Chondrocyte (in vitro differentiated cells): ENCODE measurements at places on chromosomes 12 and 14. TPM values are rescaled to one million over a fixed set of nuclear protein-coding genes. Genes with fewer than 3 reads are reported as not detected.
A peak's percentile ranks its signal among the peaks of the same experiment; 100 is the strongest.

Gene SELPLG
- total RNA-seq, result 2.2 to 3.2 TPM (median 2.9 TPM) in 3 replicates

GRCh38 chr12:113974006-113974405, 7.9 kb upstream of the RBM19 start:
- H3K27ac ChIP-seq, result no peak overlapping the region
- no peak for DNase-seq
- peaks cover 55% of the 10 kb centered on the region for H3K27me3 ChIP-seq
- no peaks in the 10 kb centered on the region for H3K4me1 ChIP-seq
- H3K4me3 ChIP-seq, result no peak overlapping the region

DNA sequence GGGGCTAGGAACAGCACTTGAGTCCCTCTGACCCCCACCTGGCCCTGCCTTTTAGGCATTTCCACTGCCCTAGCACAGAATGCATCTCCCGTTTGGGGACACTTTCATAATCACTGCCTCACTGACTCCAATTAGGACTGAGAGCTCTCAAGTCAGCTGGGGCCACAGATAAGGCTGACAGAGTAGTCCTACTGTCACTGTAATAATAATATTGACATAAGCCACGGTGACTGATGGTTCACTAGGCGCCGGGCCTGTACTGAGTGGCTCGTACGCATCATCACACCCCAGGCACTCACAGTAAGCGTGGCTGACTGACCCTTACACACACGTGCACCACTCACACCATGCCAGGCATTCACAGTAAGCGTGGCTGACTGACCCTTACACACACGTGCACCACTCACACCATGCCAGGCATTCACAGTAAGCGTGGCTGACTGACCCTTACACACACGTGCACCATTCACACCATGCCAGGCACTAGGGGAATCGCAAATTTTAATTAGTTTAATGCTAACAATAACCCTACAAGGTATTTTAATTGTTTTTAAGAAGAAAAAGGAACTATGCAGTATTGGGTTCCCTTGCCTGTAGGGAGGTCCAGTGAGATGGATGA, 87.7 kb downstream of the CHGA start:
- H3K27me3 ChIP-seq, result peaks cover 1% of the 10 kb centered on the region
- no peak overlapping the region for H3K27ac ChIP-seq
- DNase-seq, result no peak
- H3K36me3 ChIP-seq, result peaks cover 5% of the 10 kb centered on the region
- no peak overlapping the region for H3K4me3 ChIP-seq

Gene BTG1
- total RNA-seq, result 28.3 to 56.8 TPM (median 53.6 TPM) in 3 replicates

DNA sequence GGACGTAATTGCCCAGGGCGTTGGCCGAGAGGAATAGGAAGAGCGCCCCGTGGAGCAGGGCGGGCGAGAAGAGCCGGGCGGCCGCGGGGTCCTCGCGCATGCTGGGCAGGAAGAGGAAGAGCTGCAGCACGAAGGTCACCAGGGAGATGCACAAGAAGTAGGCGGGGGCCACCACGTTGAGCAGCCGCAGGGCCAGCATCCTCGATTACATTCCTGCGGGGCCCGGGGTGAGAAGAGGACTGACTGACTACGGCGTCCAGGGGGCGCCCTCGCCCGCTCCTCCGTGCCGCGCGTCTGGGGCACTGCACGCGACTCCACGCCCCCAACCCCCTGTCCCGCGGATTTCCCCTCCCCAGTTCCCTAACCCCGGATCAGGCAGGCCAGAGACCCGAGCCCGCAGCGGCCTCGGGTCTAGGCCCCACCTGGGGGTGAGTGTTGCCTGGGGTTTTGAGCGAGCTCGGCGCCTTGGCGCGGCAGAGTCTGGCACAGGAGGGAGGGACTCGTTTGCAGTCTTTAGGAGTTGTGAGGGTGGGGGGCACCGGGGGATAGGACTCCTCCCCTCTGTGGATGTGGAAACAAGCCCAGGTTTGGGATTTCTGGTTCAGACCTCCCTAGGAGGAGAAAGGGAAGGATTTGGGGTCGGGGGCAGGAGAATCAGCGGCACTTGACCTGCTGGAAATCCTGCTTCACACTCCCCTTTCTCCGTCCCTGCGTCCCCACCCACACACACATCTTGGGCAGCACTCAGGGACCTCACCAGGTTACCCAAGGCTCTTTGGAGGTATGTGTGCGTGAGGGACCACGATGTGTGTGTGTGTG, 1.8 kb downstream of the ZDHHC22 start:
- no peak for DNase-seq
- H3K4me1 ChIP-seq, result peaks cover 19% of the 10 kb centered on the region
- peaks cover 2% of the 10 kb centered on the region for H3K36me3 ChIP-seq
- peak overlapping the region; percentile 60 for H3K4me3 ChIP-seq
- H3K27ac ChIP-seq, result no peak overlapping the region

DNA sequence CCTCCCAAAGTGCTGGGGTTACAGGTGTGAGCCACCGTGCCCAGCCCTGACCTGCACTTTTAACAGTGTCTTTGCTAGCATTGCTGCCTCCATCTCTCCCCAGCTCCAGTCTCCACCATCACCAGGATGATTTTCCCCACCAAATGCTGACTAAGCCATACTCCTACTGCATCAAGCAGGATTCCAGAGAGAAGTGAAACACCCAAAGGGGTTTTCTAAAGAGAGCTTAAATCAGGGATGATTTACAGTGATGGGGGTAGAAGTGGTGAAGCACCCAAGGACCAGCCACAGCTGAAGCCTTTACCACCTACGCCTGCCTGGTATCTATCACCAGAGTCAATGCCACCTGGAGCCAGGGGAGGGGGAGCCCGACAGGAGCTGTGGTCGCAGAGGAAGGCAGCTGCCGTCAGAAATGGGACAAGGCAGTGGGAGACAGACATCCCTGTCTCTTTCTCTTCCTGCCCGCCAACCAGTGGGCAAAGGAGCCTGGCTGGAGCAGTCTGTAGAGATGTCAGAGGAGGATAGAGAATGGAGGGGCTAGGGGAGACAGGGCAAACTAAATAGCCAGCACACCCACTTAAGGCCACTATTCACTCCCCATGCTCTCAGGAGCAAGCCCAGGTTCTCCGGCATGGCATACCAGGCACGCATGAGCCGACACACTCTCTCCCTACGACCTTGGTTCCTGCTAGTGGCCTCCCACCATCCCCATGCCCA, 22.4 kb upstream of the CD9 start:
- peaks cover 6% of the 10 kb centered on the region for H3K4me1 ChIP-seq
- no peak overlapping the region for H3K4me3 ChIP-seq
- DNase-seq, result no peak
- H3K27me3 ChIP-seq, result no peaks in the 10 kb centered on the region

DNA sequence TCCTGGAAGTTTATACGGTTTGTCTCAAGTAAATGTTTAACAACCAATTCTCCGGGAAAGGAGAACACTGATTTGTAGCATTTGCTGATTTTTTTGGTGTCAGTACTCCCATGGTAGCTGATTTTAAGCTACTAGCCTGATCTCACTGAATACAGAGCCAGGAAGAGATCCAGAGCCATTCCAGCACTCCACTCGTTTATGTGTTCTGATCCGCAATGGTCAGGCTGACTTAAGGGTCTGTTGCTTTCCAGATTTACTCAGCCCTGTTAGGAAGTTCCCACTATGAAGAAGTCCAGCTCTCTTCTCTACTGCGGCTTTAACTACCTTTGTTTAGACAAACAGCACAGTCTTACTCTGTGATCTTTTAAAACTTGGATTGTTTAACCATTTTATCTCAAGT, 38.0 kb upstream of the NID2 start:
- no peaks in the 10 kb centered on the region for H3K27me3 ChIP-seq
- peak overlapping the region; percentile 22 for H3K27ac ChIP-seq
- no peak for DNase-seq
- H3K36me3 ChIP-seq, result no peaks in the 10 kb centered on the region
- no peak overlapping the region for H3K4me3 ChIP-seq
- peaks cover 52% of the 10 kb centered on the region for H3K4me1 ChIP-seq

GRCh38 chr14:68345738-68346137, 447.1 kb downstream of the ZFP36L1 start:
- no peak overlapping the region for H3K27ac ChIP-seq
- H3K27me3 ChIP-seq, result no peaks in the 10 kb centered on the region
- H3K36me3 ChIP-seq, result no peaks in the 10 kb centered on the region
- H3K4me3 ChIP-seq, result no peak overlapping the region
- peaks cover 15% of the 10 kb centered on the region for H3K4me1 ChIP-seq

DNA sequence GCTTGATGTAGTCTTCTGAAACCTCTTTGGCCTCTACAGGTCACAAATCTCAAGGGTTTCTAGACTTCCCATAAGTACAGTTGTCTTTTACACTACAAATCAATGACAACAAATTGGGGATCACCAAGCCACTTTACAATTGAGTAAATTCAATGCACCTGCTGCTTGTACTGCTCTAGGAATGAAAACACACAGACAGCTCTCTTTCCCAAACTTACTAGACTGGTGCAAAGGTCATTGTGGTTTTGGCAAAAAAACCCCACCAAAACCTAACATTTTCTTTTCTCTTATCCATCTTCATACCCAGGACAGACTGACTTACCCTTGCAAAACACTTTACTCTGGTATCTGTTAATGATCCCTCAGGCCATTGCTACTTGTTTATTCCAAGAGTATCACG, 2.7 kb downstream of the M6PR start:
- peaks cover 30% of the 10 kb centered on the region for H3K4me1 ChIP-seq
- no peaks in the 10 kb centered on the region for H3K27me3 ChIP-seq
- DNase-seq, result no peak
- H3K36me3 ChIP-seq, result peaks cover 21% of the 10 kb centered on the region

DNA sequence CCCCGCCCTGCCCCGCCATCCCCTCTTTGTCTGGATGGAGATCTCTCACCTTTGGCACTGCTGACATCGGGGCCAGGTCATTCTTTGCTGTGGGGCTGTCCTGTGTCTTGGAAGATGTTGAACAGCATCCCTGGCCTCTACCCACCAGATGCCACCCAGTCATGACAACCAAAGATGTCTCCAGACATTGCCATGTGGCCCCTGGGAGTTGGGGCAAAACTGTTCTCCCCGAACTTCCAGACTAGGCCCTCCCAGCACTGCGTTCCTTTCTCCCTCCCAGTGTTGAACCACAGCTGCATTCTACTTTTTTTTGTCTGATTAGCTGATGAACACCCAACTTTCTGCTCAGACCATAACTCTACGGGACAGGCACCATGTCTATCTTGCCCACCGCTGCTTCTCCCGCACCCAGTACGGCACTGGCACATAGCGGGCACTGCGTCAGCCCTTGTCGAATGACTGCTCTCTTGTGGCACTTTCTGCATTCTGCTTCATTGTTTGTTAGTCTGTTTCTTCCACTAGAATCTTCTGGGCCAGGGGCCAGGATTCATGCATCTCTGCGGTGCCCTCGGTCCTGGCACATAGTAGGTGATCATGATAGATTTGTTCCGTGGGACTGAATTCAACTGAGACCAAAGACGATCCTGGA, 13.1 kb upstream of the MYL2 start:
- H3K4me1 ChIP-seq, result peaks cover 6% of the 10 kb centered on the region
- no peak overlapping the region for H3K4me3 ChIP-seq
- no peak overlapping the region for H3K27ac ChIP-seq
- peaks cover 31% of the 10 kb centered on the region for H3K27me3 ChIP-seq
- H3K36me3 ChIP-seq, result no peaks in the 10 kb centered on the region

DNA sequence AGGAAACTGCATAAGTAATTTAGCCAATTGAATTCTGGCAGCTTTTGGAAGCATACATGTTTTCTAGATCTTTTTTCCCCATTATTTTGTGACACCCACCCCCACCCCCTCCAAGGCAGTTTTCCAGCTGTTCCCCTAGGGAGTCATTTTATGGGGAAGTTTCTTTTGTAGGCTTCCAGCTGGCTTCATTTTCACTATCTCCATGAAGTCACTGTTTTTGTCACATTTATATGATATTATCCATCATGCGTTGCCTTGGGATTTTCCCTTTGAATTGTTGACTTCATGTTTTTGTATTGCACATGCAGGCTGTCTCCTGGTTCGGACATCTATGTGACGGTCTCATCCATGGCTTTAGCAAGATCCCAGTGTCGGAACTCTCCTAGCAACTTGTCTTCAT, 233.6 kb upstream of the RGS6 start:
- peaks cover 22% of the 10 kb centered on the region for H3K36me3 ChIP-seq
- no peak for DNase-seq
- H3K4me1 ChIP-seq, result peaks cover 52% of the 10 kb centered on the region
- H3K4me3 ChIP-seq, result no peak overlapping the region
- H3K27ac ChIP-seq, result no peak overlapping the region
- H3K27me3 ChIP-seq, result no peaks in the 10 kb centered on the region

DNA sequence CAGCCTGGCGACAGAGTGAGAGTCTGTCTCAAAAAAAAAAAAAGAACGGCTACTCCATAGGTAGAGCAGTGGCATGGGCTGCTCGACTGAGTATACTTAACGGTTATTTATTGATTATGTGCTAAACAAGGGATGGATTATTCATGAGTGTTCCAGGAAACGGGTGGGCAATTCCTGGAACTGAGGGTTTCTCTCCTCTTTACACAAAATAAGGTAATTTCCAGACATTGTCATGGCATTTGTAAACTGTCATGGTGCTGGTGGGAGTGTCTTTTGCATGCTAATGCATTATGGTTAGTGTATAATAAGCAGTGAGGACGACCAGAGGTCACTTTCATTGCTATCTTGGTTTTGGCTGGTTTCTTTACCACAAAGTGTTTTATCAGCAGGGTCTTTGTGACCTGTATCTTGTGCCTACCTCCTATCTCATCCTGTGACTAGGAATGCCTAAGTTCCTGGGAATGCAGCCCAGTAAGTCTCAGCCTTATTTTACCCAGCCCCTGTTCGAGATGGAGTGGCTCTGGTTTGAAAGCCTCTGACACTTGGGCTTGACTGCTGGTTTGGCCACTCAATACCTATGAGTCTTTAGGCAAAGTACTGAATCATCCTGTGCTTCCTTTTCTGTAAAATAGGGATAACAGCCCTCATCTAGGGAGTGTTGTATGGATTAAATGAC, 3.2 kb downstream of the DGLUCY start:
- no peak overlapping the region for H3K4me3 ChIP-seq
- no peak for DNase-seq
- H3K4me1 ChIP-seq, result peaks cover 32% of the 10 kb centered on the region

- no peaks in the 10 kb centered on the region for H3K27me3 ChIP-seq
- peaks cover 5% of the 10 kb centered on the region for H3K4me1 ChIP-seq
- peaks cover 42% of the 10 kb centered on the region for H3K36me3 ChIP-seq
- no peak overlapping the region for H3K4me3 ChIP-seq
Observed at GRCh38 chr12:119676022-119676421, 8.1 kb downstream of the PRKAB1 start.

GRCh38 chr12:47736877-47737676, 11.8 kb upstream of the ENDOU start:
- H3K27me3 ChIP-seq, result peaks cover 2% of the 10 kb centered on the region
- H3K4me1 ChIP-seq, result peaks cover 28% of the 10 kb centered on the region
- no peaks in the 10 kb centered on the region for H3K36me3 ChIP-seq
- H3K27ac ChIP-seq, result peak overlapping the region; percentile 89
- peak overlapping the region; percentile 54 for H3K4me3 ChIP-seq
